ENCODE measurements at places on chromosomes 3 and 15.

DNA sequence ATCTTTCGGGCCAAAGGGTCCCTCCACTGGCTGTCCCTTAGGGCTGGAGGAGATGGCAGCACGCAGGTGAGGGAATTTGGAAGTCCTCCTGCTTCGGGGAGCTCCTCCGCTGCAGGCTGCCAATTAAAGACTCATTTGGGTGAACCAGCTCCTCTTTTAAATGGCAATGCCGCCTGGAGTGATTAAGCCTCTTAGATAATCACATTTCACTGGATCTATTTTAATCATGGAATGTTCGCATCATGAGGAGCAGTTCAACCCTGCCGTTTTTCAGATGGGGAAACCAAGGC, 117.9 kb downstream of the LIPC start:
- no peak for DNase-seq

DNA sequence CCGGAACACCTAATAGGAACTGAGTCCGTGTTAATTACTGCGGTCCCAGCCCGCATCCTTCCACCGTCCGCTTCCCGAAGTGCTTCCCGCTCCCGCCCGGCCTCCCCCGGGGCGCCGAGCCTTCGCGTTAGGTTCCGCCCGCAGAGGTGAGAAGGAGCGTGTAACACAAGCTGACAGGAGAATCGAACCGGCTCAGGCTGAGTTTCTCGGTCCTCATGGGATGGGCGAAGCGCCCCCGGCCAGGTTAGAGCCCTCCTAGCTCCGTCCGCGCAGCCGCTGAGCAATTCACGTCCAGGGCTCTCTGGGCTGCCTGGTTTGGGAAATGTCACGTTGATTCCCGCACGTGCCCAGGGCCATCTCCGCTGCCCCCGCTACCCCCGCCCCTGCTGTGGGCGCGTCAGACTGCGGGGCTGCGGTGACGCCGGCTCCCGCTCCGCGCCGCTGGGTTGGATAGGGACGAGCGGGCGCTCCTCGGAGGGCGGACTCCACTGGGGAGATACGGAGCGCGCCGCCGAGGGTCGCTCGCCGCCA, 954 bp downstream of the CLDN11 start:
- no peak for DNase-seq

GRCh38 chr3:32592696-32593353, 22.2 kb upstream of the DYNC1LI1 start:
- DNase-seq: no peak

DNA sequence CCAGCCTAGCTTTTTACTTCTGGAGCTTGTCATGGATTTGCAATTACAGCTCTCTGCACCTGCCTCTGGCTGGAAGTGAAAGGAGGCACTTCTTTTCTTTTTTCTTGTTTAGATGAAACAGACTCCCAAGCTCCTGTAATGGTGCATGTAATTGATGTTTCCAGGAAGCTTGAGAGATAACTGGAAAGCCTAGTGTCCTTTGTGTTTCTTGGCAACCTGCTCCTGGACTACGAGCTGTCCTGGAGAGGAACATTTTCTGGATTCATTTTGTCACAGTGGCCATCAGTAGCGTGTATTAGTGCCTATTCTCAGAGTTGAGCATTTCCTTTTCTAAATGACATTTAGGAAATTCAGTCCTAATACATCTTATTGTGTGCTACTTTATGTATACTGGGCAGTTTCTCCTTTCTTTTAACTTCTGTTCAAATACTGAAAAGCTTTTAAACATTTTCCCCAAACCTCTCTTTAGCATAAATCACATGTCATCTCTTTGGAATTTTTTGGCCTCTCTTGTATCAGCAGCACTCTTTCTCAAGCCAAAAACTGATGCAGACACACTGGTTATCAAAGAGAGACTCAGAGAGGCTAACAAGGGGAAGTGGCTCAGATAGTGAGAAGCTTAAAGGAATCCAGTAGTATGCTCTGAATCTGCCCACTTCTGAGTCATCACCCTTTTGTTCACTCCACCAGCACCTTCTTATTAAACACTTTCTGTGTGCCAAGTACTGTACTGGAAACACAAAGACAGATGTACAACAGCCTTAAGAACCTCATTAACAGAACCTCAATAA, 62.6 kb upstream of the SLC2A2 start:
- DNase-seq: no peak

DNA sequence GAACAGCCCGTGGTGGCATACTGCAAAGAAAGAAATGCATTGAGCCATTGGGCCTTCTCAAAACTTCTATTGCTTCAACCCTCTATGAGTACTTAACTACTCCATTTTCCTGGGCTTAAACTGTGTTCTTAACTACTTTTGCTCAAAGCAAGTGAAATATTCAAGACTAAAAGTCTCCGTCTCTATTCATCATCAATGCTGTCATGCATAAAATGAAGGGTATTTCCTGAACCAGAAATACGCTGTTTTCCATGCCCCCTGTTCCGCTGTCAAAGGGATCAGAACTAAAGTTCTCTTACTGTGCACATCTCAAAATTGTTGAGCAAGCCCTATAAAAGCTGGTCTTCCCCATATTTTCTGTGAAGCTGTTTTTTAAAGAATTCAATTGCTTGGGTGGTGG, 20.3 kb downstream of the SIAH2 start:
- no peak for DNase-seq

- DNase-seq: no peak
These were observed 83.1 kb downstream of the HMG20A start for GRCh38 chr15:77503764-77504163.

DNA sequence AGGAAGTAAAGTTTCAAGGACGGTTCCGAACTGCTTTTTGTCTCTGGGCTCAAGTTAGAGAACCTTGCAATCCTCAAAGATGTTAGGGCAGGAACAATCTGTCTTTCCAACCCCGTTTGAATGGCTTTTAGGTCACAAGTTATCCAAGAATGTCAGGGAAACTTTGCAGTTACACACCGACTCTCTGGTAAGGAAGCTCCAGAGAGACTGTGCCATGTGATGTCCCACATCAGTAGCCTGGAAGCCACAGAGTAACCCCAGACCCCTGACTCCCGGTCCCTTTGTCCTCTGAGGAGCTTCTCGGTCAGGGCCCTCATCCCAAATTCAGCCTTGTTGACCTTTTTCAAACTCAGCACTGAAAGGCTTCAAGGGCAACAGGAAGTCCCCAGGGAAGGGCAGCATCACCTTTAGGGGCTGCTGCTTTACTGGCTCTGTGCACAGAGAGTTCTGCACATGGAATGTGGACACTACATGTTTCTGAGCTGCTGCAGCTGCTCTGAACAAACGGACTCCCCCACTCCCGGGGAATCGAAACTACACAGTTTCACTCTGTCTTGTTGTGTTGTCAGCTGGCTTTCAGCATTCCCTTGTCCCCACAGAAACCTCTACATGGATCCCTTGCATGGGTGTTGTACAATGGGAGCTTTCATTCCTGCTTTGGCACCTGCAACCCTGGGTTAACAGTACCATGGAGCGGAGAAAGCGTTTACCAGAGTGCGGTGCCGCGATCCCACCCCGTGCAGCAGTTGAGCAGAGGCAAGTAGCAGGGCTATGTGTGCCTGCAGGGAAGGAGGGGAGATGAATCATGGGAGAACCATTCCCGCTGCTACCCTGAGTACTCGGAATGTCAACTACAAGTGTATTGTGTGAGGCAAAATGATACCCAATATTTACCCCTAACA, 408.2 kb upstream of the THBS1 start:
- no peak for DNase-seq

GRCh38 chr15:90018216-90018831, 17.2 kb downstream of the ZNF710 start:
- no peak for DNase-seq

- no peak for DNase-seq
These were observed 10.6 kb upstream of the STT3B start for GRCh38 chr3:31522152-31522551.

DNA sequence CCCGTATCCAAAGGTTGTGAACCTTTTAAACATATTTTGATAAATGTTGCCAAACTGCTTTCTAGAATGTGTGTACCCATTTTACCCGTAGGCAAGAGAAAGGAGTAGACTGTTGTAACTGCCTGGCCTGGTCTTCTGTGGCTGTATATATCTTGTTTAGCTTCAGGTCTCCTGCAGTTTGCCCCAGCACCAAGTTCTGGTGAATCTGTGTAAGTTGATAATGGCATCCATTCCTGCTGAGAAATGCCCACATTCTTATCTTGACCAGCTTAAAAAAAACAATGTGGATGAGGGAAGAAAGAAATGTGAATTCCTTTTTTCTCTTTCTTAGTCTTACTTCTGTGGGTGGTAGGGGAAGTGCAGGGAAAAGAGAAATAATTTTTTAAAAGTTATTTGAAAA, 53.3 kb upstream of the TLE3 start:
- no peak for DNase-seq

- DNase-seq: no peak
These were observed 62.3 kb downstream of the MTHFS start for GRCh38 chr15:79834495-79834894.

GRCh38 chr3:58157700-58158099, 53.1 kb downstream of the DNASE1L3 start:
- no peak for DNase-seq

- no peak for DNase-seq
These were observed 91.9 kb downstream of the RORA start for GRCh38 chr15:61137105-61137792.

GRCh38 chr3:42855547-42856380, 19.9 kb downstream of the CYP8B1 start:
- no peak for DNase-seq
